ENCODE measurements at places on chromosomes 1 and 21.
A peak's percentile ranks its signal among the peaks of the same experiment; 100 is the strongest.

DNA sequence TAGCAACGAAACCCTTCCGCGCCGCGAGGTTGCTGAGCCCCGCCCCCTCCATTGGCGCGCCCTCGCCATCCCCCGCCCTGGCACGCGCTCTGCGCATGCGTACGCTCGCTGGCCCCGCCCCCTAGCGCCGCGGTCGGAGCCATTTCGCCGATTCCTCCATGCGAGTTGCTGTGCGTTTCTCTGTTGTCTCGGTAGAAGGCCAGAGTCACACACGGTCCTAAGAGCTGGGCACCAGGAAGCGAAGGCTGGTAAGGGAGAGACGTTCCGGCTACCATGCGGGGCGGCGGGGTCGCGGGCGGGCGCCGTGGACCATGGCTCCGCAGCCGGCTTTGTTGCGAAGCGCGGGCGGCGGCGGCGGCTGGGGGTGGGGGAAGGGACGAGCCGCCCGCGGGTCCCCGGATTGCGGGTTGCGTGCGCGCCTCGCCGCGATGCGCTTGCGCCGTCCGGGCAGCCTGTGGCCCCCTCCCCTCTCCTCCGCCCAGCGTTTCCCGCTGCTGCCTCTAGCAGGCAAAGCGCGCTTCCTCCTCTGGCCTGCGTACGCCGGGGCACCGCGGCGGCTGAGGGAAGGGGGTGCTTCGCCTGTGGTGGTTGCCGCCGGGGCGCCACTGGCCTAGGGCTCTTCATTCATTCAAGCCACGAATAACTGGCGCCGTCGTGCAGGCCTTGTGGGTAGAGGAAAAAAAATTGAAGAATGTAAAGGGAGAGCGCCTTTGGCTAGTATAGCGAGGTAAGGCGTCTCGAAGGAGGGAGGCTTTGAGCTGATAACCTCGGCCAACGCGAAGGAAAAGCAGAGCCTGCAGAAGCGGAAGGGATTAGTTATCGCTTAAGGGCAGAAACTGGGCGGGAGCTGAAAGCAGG lies at the start of gene DHX9:
Gene DHX9, plus strand, starts transcription at position 139 of the 858 bp plus-strand sequence. CDS start 3,220 bp downstream, outside the sequence.
- peak; percentile 61 for DNase-seq

GRCh38 chr1:9822897-9823692 lies 670 bp downstream of the CLSTN1 start:
- DNase-seq = no peak

DNA sequence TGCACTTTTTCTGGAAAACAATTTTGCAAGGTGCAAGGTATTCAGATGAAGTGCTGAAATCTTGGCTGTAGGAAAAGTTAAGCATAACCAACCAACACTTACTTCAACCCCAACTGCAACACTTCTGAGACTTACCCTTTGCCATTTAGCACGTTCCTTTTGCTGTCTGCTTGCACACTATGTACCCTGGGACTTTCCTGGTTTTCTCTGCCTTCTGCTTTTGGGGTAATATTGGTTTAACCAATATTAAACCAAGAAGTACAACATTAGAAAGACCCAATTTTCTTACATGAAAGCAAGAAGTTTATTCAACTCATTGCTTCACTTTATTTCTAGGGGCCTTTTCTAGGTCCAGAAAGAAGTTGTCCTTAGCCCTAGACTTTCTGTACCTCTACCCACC lies 193.0 kb downstream of the HLX start:
- no peak for DNase-seq

DNA sequence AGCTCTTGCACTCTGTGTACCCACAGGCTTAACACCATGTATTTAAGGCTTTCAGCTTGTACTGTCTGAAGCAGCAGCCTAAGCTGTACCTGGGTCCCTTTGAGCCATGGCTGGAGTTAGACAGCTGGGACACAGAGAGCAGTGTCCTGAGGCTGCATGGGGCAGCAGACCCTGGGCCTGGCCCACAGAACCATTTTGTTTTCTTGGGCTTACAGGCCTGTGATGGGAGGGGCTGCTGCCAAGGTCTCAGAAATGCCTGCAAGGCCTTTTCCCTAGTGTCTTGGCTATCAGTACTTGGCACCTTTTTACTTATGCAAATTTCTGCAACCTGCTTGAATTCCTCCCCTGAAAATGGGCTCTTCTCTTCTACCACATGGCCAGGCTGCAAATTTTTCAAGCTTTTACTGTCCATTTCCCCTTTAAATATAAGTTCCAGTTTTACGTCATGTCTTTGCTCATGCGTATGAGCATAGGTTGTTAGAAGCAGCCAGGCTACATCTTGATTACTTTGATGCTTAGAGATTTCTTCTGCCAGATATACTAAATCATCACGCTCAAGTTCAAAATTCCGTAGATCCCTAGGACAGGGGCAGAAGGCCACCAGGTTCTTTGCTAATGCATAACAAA lies 143.9 kb downstream of the CLEC20A start:
- no peak for DNase-seq

- DNase-seq = no peak
These were observed 4.5 kb upstream of the EDEM3 start for GRCh38 chr1:184759112-184759511.

DNA sequence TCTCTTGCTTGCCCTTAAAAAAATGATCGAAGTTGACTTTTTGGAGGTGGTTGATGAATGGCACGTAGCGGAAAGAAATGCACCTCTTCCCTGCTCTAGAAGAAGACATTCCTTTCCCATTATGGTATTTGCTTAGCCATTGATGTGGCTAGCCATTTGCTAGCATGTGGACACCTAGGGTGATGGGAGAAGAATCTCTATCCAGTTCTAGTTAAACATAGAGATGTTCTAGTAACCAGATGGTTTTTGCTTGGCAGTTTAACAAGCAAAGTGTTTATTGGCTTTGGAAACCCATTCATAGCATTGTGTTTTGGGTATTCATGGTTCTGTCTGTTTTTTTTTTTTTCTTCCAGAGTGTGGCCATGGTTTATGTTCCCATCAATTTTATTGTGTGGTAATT lies 78.9 kb downstream of the KCNJ6 start:
- no peak for DNase-seq

GRCh38 chr1:232983817-232984567 lies 33.6 kb downstream of the NTPCR start:
- no peak for DNase-seq

DNA sequence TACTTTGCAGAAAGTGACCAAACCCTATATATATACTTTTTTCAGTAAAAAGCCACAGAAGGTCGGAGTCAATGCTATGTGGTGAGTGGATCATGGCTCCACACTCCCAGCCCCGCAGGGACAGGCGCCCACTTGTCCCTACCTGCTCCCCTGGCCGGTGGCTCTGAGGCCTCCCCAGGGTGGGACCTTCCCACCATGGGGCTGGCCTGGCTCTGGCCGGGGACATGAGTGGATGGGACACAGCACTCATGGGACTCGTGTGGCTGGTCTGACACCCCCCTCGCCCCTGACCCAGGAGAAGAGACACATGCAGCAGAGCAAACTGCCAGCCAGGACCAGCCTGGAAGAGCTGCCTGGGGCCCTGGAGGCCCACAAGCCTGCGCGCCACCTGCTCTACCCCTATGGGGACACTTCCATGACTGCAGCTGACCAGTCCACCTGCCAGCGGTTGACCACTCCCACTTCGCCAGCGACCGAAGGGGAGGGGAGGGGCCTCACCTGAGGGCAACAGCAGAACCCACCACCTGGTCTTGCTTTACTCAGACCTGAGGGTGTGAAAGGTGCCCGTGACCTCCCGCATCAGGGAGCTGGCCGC lies 2.2 kb downstream of the SPATC1L start:
- DNase-seq = no peak

- DNase-seq = no peak
These were observed 131.6 kb downstream of the BEND5 start for GRCh38 chr1:48644905-48645605.

DNA sequence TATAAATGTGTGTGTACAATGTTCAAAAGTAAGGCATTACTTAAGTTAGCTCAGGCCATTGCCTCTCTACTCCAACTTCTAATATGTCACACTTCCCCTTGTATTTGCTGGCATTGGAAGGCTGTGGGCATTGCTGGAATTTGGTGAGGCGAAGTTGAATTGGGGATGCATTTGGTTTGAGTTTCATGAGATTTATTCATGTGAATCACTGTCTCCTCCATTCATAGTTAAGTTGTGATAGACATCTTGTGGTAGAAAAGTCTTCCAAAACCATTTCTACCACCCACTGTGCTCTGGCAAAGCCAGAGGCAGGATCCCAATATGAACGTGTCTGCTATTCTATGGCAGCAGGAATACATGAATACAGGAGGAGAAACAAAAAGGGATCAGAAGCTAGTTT lies 397.8 kb upstream of the USP24 start:
- DNase-seq = peak; percentile 58

DNA sequence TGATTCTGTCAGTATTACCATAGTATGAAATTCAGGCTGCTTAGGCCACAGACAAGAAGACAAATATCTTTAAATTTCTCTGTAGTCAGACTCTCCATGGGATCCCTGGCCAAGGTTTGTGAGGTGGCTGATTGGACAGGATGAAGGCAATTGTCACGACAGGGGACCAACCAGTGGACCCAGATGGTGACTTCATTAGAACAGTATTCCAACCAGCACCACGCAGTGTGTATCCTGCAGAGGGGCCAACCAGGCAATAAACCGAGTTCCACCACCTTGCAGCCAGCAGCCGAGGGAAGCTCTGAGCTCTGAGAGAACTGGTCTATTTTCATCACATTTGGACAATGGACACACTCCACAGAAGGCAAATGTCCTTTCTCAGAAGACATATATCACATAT lies 16.1 kb downstream of the DSCAM start:
- DNase-seq = no peak

- DNase-seq = no peak
These were observed 377.0 kb upstream of the USP24 start for GRCh38 chr1:55592122-55592521.

DNA sequence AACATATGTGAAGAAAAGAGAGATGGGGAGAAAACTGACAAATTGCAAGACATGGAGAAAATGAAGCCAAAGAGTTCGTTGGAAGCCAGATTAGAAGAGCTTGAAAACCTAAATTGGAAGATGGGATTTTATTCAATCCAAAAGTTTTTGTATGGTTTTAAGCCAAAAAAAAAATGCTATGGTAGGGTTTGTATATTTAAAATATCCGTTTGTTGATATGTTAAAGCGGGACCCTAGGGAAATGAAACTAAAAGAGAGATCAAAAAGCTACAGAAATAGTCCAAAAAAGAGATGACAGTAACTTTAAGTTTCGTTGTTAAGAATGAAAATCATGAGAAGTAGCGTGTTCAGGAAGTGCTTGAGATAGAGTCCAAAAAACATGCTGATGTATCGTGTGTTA lies 617.7 kb upstream of the ADGRL2 start:
- no peak for DNase-seq

DNA sequence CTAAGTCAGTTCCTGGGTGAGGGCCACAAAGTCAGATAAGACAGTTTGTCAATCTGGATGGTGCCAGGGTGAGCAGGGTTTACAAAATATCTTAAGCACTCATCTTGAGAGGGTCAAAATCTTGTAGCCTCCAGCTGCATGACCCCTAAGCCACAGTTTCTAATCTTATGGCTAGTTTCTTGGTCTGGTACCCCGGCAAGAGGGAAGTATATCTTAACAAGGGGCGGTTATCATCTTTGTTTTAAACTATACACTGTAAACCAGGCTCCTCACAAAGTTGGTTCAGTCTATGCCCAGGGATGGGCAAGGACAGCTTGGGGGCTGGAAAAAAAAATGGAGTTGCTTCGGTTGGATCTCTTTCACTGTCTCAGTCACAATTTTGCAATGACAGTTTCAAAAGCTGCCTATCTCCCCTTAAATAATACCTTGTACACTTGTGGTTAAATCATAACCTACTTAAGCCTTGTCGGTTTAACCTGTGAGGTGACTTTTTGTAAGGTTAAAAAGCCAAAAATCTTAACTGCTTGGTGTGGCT lies 7.8 kb upstream of the CD46 start:
- no peak for DNase-seq

- no peak for DNase-seq
These were observed 99.5 kb upstream of the DUSP10 start for GRCh38 chr1:221841251-221841982.

DNA sequence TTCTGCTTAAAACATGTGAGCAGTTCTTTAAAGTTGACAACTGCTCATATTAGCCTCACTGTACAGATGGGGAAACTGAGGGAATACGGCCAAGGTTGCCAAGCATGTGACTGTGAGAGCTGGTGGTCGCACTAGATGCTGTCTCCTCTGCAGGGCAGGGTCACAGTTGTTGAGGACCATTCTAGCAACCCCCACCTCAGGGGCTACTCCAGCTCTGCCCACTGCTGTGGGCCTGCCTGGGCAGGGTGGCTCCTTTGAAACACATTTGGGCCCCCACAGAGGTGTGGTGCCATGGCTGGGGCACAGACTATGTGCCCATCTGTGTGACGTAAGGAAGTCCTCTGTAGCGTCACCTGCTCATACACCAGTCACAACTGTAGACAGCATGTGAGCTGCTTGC lies 779 bp downstream of the THEM5 start:
- no peak for DNase-seq

DNA sequence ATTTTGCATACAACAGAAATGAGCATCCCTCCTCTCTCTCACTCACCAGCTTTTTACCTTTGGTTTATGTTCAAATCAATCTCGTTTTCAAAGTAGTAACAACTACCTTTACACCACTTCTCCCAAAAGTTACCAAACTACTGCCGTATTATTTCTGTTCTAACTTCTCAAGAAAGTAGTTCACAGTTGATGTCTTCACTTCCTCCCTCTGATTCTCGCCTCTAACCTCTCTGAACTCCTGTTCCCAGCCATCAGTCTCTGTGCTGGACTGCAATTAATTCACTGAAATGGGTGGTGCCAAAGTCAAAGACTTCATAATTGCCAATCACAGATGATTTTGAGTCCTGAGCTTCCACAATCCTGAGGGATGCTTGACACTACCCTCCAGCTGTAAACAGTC lies 54.0 kb downstream of the ZNF281 start:
- DNase-seq = no peak

GRCh38 chr1:115274467-115274866 lies 63.6 kb downstream of the NGF start:
- DNase-seq = no peak

DNA sequence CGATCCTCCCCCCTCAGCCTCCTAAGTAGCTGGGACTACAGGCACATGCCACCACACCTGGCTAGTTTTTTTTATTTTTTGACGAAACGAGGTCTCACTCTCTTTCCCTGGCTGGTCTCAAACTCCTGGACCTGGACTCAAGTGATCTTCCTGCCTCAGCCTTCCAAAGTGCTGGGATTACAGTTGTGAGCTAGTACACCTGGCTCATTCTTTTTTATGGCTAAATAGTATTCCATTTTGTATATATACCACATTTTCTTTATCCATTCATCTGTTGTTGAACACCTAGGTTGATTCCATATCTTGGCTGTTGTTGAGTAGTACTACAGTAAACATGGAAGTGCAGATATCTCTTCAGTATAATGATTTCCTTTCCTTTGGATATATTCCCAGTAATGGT lies 62.3 kb upstream of the RCC1 start:
- DNase-seq = no peak

Measured in HS-27A (cell line).